ENCODE measurements at places on chromosomes 6 and 20. TPM values are rescaled to one million over a fixed set of nuclear protein-coding genes. Genes with fewer than 3 reads are reported as not detected.

DNA sequence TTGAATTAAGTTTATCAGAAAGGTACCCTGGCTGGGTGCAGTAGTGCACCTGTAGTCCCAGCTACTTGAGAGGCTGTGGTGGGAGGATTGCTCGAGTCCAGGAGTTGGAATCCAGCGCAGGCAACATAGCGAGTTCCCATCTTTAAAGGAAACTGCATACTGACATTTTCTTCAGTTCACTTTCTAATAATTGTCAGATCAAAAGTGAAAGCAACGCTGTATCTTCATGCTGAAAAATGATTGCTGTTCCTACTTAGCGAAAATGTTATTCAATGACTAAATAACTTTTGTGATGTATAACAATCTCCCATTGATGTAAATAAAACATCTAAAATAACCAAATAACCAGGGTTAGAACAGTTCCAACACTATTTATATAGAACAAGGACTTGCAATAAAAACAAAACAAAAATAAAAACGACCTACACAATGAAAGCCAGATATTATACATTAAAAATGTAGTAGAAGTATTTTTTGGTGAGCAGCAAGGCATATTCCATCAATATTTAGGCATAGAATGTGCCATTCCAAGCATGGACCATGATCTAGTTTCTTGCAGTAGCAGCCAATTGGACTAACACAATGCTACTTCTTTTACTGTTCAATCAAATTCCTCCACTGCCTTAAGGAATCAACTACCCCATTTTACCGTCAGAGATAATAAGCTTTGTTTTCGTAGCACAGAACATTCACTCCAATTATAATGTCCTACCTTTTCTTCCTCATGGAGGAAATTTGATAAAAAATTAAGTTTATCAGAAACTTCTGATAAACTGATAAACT is 1.5 kb downstream of the LATS1 start:
- no peak for DNase-seq

- no peak for DNase-seq
Observed at GRCh38 chr6:158022749-158023596, 41.3 kb downstream of the SYNJ2 start.

DNA sequence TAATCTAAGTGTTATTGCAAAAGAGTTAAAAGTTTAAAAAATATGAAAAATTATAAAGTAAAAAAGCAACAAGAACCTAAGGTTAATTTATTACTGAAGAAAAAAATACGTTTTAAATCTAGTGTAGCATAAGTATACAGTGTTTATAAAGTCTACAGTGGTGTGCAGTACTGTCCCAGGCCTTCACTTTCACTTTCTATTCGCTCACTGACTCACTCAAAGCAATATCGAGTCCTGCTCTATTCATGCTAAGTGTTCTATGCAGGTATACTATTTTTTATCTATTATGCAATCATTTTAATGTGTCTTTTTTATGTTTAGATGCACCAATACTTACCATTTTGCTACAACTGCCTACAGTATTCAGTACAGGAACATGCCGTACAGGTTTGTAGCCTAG is 113.0 kb downstream of the MANEA start:
- DNase-seq: no peak

- no peak for DNase-seq
Observed at GRCh38 chr20:64224351-64225170, 31.0 kb upstream of the PCMTD2 start.

GRCh38 chr20:24968278-24968800 is 19.3 kb downstream of the CST7 start:
- DNase-seq: no peak

Gene GABRR1
- polyA plus RNA-seq: 1.4 TPM

Gene EYA4
- polyA plus RNA-seq: 17.5 TPM

Gene SH3BGRL2
- 34.9 TPM for polyA plus RNA-seq

Gene CYP39A1
- 9.3 TPM for polyA plus RNA-seq

Gene RAB32
- 24.7 TPM for polyA plus RNA-seq

Measured in right renal cortex interstitium (tissue), 3 donors.